ENCODE measurements at places on chromosomes 5 and 9. TPM values are rescaled to one million over a fixed set of nuclear protein-coding genes. Genes with fewer than 3 reads are reported as not detected.

Gene CD180
- not detected for total RNA-seq

Gene NR6A1
- total RNA-seq, result 14.5 TPM

DNA sequence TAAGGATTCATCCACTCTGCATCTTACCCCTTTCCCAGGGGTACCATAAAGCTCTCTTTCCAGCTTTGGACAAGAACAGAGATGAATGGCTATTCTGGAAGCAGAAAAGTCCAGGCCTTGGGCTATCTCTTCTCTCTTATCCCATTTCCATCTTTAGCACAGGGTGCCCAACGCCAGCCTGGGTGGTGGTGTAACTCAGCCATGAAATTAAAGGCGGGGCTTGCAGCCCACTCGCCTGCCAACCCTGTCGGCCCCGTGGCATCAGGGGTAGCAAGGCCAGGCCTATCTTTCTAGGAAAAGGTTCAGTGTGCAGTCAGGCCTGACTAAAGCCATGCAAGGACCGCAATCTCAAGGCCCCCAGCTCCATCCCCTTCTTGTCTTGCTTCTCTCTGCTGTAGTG is 78.7 kb downstream of the FGF18 start:
- DNase-seq, result no peak

GRCh38 chr9:75046725-75047345 is 18.7 kb upstream of the CARNMT1 start:
- DNase-seq, result no peak

DNA sequence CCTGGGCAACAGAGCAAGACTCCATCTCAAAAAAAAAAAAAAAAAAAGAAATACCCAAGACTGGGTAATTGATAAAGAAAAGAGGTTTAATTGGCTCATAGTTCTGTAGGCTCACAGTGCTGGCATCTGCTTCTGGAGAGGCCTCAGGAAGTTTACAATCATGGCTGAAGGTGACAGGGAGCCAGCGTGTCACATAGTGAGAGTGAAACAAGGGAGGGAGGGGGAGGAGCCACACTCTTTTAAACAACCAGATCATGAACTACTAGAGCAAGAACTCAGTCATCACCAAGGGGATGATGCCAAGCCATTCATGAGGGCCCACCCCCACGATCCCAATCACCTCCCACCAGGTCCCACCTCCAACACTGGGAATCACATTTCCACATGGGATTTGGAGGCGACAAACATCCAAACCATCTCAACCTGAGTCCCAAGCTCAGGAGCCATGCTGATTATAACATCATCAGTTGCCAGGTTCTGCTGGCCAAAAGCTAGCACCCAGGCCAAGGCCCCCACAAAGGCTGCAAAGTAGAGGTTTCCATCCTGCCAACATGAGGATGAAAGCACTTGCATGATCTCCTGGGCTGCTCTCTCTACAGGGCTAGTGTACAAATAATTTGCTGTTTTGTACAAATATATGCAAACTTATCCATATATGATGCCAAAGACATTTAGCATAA is 15.3 kb downstream of the DENND1A start:
- DNase-seq, result no peak

Gene FNBP1
- 60.9 TPM for total RNA-seq

DNA sequence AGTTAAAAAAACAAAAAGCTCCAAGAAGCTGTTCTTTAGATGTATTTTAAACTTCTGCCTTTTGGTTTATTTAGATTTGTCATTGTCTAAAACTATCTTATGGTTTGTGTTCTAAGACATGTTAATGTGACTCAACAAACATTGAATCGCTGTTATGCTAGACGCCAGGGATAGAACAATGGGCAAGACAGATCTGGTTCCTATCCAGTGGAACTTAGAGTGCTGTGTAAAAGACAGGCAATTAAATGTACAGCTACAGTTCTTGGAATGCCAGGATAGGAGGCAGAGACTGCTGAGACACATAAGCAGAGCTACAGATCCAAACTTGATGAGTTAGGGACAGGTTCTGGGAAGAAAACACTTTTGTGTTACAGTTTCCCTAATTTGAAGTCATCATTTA is 22.4 kb downstream of the LYRM7 start:
- DNase-seq, result peak; percentile 21

Gene PRDM9
- not detected for total RNA-seq

Gene PDLIM4
- total RNA-seq, result 56.6 TPM

DNA sequence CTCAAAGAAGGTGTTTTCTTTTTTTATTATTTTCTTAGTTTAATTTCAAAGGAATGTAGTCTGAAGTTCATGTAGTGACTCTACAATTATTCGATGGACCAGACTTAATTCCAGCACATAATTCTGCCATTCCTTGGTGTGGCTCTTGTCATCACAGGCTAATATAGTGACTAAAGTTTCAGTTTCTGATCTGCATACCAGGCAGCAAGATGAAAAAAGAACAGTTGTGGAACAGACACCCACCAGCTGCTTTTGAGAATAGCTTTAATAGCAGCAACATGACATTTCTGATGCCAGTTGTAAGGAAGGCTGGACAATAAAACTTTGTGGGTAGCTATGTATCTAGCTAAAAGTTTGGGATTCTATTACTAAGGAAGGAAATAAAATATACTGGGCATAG is 676.3 kb upstream of the GRAMD2B start:
- DNase-seq, result no peak

- no peak for DNase-seq
Measured at GRCh38 chr9:133793471-133793870, 55.3 kb upstream of the SARDH start.

- no peak for DNase-seq
Measured at GRCh38 chr5:141484641-141485311, at the start of gene PCDHGC4. Gene PCDHGC4 (plus strand): TSS chr5:141485030. CDS start chr5:141485174, 144 bp downstream.

DNA sequence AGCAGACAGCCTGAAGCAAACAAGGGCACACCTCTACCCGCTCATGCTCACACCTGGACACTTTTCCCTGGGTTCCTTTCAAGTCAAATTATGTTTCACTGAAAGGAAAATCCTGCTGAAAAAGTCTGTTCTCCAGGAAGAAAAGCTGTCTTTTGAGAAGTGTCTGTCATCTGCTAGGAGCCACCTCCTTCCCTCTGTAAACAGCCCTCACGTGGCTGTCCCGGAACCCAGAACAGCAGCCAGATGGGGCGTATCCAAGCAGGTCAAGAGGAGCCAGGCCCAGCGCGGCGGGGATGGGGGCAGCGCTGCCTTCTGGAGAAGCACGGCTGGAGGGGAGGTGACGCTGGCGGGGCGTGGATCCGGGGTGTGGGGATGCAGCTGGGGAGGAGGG is at the start of gene PNPLA7:
Gene PNPLA7, minus strand, starts transcription at position 172 of the 391 bp plus-strand sequence. CDS start 205 bp downstream, outside the sequence.
- DNase-seq, result peak; percentile 35

Gene GPR107
- total RNA-seq, result 62.3 TPM

- no peak for DNase-seq
Measured at GRCh38 chr5:140602147-140602546, 30.8 kb downstream of the CD14 start.

Gene SPOCK1
- 71.0 TPM for total RNA-seq

DNA sequence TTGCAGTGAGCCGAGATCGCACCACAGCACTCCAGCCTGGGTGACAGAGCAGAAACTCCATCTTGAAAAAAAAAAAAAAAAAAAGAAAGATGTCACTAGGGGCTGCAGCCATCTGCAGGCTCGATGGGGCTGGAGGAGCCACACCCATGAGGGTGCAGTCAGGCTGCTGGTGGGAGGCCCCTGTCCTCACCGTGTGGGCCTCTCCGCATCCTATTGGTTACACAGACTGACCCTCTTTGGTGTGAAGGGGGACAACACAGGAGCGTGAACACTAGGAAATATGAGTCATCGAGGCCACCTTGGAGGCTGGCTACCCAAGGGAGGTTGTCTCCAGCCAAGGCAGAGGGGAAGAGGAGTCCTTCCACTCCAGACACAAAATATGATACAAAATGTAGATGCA is 14.0 kb upstream of the FAM193B start:
- DNase-seq, result no peak

GRCh38 chr5:12848709-12849108 is 944.5 kb upstream of the CTNND2 start:
- DNase-seq, result no peak

Gene PCDHGB6
- 18.4 TPM for total RNA-seq

DNA sequence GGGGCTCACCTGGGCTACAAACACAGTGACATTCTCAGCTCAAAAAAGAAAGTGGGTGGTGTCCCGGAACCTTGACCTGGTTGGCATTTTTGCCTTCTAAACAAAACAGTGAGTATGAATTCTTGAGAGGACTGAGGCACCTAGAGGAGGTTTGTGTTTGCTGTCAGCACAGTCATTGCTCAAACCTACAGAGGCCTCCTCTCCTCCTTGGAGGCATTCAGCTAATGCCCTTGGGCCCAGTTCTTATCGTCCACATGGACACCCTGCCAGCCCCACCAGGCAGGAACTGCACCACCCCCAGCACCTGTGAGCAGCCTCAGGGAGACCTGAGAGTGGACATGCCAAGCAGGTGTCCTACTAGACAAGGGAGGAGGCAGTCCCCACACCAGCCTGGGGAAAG is 156.7 kb downstream of the SYK start:
- no peak for DNase-seq

DNA sequence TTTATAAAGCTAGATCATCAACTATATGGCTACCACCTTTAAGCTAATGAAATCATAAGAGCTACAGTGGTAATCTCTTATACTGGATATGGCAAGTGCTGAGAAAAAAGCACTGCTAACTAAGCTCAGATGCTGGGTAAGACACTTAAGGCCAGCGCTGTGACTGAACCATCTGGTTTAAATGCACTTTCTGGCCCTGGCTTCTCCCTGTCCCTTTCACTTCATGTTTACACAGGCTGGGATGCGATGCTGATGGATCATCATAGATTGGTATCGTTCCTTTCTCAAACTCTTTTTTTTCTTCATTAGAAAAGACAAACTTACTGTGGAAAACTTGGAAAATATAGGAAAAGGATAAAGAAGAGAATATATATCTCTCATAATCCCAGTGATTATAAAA is 52.3 kb downstream of the KIF24 start:
- no peak for DNase-seq

GRCh38 chr9:7653262-7653661 is 146.3 kb downstream of the DMAC1 start:
- no peak for DNase-seq

- no peak for DNase-seq
Measured at GRCh38 chr5:4740156-4740555, 400.0 kb upstream of the ADAMTS16 start.

GRCh38 chr5:142716963-142717362 is 31.1 kb upstream of the FGF1 start:
- peak; percentile 39 for DNase-seq

- DNase-seq, result no peak
Measured at GRCh38 chr5:64595031-64595855, 89.4 kb downstream of the RGS7BP start.

Gene ALDH1A1
- 2.1 TPM for total RNA-seq

Gene TTC23L
- 1.2 TPM for total RNA-seq

Gene EFNA5
- 59.3 TPM for total RNA-seq

GRCh38 chr5:148998174-148998797 is 64.6 kb downstream of the SH3TC2 start:
- DNase-seq, result peak; percentile 33

Gene DCAF12
- total RNA-seq, result 36.0 TPM

Gene FABP6
- not detected for total RNA-seq

GRCh38 chr5:180137401-180138213 is 66.0 kb upstream of the RNF130 start:
- no peak for DNase-seq

GRCh38 chr5:1445313-1445688 is at the start of gene SLC6A3:
Gene SLC6A3 (minus strand): TSS chr5:1445440. CDS start chr5:1443197, 2,243 bp downstream.
- no peak for DNase-seq

- peak; percentile 44 for DNase-seq
Measured at GRCh38 chr5:55533521-55534435, 986 bp downstream of the PLPP1 start.

- DNase-seq, result peak; percentile 51
Measured at GRCh38 chr5:169914766-169915165, 65.5 kb downstream of the INSYN2B start.

Gene SEMA4D
- 4.8 TPM for total RNA-seq

Gene ATOSB
- total RNA-seq, result 76.9 TPM

Data from astrocyte (in vitro differentiated cells and primary cell).